MM.1S (cell line): ENCODE measurements at places on chromosomes 3 and 15.

- no peak for DNase-seq
These were observed 51.9 kb upstream of the ETV5 start for GRCh38 chr3:186160691-186161243.

DNA sequence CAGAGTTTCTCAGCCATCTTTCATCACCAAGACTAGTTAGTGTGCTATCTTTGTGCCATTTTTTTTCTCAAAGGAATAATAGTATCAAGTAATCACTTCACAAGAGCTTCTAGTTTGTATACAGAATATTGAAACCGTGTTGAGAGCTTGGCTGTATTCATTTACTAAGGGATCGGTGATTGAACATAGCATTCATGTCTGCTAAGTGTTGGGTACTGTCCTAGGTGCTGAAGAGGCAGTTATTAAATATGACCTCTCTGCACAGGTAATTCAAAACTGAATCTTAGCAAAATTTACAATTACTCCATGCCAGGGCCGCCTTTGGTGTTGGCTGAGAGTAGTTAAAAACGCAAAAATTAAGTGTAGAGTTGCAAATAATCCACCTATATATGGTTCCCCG lies 355.3 kb upstream of the RORA start:
- DNase-seq: peak; percentile 20

DNA sequence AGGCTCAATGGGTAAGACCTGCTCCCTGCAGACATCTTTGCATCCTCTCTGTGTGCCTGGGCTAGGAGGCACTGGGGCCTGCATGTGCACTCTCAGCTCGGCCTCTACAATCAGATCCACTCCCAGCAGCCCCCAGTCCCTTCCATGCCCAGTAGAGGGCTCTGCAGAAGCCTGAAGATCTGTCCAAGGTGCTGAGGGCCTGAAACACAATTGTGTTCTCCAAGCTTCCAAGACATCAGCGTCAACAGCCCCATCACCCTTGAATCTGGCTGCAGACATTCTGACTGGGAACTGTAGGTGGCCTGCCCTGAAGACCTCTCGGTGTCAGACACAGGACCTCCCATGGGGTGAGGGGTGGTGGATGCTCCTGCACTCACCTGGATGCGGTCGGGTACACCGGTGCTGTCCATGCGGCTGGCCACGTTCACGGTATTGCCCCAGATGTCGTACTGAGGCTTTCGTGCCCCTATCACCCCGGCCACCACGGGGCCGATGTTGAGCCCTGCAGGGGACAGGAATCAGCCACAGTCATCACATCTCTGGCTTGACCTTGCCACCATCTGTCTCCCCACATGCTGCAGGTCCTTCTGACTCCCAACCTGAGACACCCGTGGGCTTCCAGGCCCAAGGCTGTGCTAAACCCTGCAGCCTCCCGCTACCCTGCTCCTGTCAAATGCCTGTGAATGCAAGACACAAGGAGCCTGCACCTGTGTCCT lies 84.7 kb downstream of the SEC22A start:
- peak; percentile 53 for DNase-seq

DNA sequence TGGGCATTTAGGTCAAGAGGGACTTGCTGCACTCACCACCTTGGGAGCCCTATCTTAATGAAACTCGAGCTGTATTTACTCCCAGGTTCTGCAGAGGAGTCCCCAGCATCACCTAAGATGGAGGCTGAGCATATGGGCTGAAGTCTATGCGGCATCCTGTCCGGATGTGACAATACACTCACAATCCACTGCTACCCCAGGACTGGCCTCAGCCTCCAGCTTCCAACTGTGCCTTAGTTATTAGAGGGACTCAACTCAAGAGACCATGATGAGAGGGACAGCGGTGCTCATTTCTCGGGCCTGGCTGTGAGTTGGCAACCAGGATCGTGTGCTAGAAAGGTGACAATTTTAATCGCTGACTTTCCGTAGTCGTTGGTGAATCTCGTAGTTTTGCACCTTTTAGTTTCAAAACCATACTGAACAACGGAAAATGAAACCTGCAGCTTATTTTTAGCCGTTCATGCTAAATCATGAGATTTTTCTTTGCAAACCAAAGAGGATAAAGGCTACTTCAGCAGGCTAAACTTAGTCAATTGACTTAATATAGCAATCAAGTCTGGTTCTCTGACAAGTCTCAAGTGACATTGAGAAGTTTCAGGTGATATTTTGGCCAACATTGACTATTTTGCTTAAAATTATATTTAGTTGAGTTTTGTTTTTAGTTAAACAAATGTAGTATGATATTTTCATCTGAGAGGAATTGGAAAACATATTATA lies 11.1 kb downstream of the ZBTB38 start:
- peak; percentile 99 for DNase-seq

DNA sequence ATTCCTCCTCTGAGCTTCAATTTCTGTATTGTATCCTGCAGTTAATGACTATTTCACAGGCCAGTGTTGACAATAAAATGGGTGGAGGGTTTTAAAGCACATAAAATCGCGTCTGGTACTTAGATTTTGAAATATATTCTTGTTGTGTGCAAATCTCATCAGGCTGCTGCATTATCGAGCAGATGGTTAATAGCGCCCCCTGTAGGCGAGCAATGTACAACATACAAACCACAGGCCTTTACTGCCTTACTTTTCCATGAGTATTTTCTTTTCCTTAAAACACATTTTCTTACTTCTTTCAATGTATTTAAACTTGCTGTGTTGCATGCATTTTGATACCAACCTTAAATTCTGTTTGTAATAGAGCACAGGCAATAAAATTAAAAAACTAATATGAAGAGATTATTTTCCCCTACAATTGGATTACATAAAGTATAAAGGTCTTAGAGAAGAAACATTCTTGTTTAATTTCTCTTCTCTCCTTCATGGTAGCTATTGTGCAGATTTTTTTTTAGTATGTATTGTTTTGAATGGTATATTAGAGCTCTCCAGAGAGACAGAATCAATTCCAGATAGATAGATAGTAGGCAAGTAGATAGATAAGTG lies 608.4 kb downstream of the CADM2 start:
- peak; percentile 52 for DNase-seq

DNA sequence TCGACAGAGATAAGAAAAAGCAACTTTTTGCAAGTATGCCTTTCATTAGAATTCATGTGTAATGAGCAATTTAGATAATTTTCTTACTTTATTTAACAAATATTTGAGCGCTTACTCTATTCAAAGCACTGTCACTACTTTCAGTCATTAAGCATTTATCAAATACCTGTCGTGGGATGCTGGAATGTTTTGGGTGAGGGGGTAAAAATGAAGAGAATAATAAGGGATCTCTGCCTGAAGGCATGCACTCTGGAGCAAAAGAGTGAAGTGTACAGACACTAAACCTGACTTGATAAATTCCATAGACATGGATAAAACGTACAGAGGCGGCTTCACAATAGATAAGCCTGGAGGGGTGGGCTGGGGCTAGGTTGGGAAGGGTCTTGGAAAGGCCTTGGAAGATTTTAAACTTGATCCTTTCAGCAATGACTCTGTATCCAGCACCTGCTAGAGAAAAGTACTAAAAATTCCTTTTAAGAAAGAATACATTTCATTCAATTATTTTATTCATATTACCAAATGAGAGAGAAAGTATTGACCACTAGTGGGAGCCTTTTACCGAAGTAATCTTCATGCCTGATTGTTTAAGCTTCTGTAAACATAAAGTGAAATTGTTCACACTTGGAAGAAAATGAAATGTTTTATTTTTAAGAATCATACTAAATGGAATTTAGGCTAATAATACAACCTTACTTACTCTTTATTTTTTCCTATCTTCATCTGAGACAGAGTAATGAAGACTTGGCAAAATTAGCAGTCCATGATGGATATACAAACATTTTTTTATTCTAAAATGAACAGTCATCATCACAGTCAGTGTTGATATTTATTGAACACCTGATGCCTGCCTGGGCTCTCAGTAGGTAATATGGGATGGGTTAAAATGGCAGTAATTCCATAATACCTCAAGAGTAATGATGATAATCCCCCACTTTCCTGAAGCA lies 113.2 kb downstream of the PPP2R3A start:
- peak; percentile 39 for DNase-seq

DNA sequence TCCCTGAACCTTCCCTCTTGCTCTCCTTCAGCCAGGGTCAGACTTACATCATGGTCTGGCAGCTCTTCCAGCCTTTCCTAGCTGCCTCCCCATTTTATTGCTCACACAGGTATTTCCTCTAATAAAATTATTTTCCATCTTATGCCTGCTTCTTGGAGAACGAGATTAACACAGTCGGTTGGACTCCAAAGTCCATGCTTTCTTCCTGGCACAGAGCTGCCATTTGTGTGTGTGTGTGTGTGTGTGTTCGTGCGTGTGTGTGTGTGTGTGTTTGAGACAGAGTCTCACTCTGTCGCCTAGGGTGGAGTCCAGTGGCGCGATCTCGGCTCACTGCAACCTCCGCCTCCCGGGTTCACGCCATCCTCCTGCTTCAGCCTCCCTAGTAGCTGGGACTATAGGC lies 15.5 kb downstream of the FSD2 start:
- no peak for DNase-seq

DNA sequence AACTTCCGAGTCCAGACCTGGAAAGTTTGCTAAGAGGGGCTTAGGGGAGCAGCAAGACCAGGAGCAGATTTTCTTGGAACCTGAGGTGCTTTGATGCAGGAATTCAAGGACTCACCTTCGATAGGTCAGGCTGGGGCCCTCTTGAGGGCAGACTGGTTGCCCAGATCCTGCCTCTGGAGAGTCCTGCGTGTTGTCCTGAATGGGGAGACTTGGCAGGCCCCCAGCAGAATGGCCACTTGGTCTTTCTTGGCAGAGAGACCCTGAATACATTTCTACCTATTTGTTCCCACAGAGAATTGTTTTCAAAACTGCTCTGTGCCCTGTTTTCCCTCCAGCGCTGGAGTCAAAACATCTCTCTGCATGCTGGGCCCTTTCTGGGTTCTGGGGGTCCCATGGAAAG lies 4.2 kb downstream of the KLF13 start:
- DNase-seq: no peak

DNA sequence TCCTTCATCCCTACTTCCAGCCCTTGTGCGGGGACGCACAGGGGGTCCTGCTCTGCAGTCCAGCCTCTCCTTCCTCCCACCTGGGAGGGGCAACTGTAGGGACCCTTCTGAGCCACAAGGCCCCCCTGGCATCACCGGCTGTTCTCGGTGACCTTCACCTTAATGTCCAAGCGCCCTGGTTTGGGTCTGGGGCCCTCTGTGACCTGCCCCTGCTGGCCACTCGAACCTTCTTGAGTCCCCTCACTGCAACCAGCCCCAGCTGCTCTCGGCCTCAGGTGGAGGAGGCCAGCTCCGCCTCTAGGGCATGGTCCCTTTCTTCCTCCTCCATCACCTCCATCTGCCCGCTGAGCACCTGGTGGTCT lies 57.9 kb downstream of the RGMA start:
- DNase-seq: no peak

DNA sequence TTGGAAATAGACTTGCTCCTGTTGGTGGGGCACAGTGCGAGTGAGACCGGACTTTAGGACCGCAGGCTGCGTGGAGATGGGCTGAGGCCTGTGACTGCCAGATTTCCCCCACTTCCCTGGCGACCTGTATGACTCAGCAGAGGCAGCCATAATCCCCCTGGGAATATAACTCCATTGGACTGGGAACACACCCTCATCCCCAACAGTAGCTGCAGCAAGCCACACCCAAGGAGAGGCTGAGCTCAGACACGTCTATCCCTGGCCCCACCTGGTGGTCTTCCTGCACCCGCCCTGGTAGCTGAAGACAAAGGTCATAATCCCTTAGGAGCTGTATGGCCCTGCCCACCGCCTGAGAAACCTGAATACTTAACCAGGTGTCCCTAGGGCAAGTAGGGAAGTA lies 42.6 kb downstream of the DZIP1L start:
- DNase-seq: no peak
